ENCODE measurements at places on chromosomes 11 and 22. TPM values are rescaled to one million over a fixed set of nuclear protein-coding genes. Genes with fewer than 3 reads are reported as not detected.

The BLID gene
- total RNA-seq = not detected

The ZNF195 gene
- 18.0 TPM for total RNA-seq

The ZNF215 gene
- total RNA-seq = 0.99 TPM

The C11orf52 gene
- not detected for total RNA-seq

The CALCA gene
- not detected for total RNA-seq

The OR51I1 gene
- not detected for total RNA-seq

The MIAT gene
- 0.35 TPM for total RNA-seq

The DEFB108B gene
- total RNA-seq = not detected

The SCN4B gene
- total RNA-seq = not detected

The IL18BP gene
- total RNA-seq = 3.6 TPM

The KRTAP5-9 gene
- total RNA-seq = 0.12 TPM

The CCDC15 gene
- 0.61 TPM for total RNA-seq

The GSTP1 gene
- 1,398 TPM for total RNA-seq

The UPK3A gene
- total RNA-seq = not detected

The BAIAP2L2 gene
- total RNA-seq = 4.4 TPM

Measured in A549 treated with CpdA at 1 μM for 4 hours (cell line).